ENCODE measurements at places on chromosomes 12 and 14. TPM values are rescaled to one million over a fixed set of nuclear protein-coding genes. Genes with fewer than 3 reads are reported as not detected.

The FSCB gene
- not detected for total RNA-seq

The GALNT9 gene
- total RNA-seq = not detected

The IAPP gene
- total RNA-seq = not detected

The TAC3 gene
- total RNA-seq = not detected

The LTBP2 gene
- 93.7 TPM for total RNA-seq

The SINHCAF gene
- 10.3 TPM for total RNA-seq

GRCh38 chr12:6288235-6288634 is 22.2 kb upstream of the PLEKHG6 start:
- DNase-seq = no peak

GRCh38 chr14:86665975-86666374 is 1136.0 kb downstream of the FLRT2 start:
- no peak for DNase-seq

DNA sequence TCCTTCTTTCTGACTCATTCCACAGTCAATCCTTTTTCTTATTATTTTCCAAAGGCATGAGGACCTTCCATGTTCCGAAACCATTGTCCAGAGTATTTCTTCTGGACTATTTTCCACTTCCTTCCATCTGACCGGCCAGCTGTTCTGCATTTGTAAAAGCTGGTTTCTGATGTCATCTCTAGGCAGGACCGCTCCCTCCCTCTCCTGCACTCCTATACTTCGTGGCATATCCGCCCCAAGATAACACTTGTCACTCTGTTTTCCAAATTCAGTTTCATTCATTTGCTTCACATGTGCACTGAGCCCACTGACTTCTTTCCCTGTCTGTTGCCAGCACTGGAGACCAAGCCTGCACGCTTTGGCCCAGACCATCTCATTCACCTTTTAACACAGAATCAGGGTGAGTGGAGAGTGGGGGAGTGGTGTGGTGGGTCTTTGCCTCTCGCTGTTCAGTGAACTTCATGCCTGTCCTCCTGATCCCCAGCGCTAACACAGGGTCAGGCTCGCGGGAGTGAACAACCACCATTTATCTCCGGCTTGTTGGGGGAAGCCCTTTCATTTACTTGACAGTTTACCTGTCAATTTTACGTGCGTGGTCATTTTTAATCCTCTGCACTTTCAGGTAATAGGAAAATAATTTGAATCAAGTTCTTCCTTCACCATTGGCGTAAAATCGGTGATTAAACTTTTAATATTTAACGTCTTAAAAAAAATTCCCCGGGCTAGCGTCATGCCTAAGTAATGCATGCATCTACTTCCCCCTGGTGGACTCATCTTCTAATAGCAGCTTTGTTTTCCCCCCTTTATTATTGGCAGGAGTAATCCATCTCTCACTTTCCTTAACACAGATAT is 52.5 kb downstream of the C12orf75 start:
- DNase-seq = no peak

- no peak for DNase-seq
Observed at GRCh38 chr12:122085591-122085990, 7.0 kb downstream of the MLXIP start.

- DNase-seq = peak; percentile 91
Observed at GRCh38 chr12:6950811-6951540, at the start of gene PTPN6. TSS of gene PTPN6 (plus strand) at chr12:6951356. CDS start at chr12:6951513, 157 bp downstream.

DNA sequence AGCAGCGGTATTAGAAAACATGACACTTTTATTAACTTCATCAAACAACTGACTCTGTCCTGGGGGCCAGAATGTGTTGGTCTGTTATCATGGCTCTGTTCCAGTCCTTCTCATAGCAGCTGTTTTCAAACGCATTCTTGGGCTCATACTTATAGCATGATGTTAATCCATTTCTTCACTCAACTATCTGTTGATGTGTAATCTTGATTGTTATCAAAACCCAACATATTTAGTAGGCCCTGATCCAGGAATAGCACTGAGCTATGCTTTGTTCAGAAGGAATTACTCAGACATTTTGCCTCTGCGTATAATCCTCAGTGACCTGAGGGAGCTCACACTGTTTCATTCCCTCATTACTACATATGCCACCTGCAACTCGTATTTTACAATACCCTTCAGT is 315.9 kb downstream of the BMP4 start:
- DNase-seq = no peak

DNA sequence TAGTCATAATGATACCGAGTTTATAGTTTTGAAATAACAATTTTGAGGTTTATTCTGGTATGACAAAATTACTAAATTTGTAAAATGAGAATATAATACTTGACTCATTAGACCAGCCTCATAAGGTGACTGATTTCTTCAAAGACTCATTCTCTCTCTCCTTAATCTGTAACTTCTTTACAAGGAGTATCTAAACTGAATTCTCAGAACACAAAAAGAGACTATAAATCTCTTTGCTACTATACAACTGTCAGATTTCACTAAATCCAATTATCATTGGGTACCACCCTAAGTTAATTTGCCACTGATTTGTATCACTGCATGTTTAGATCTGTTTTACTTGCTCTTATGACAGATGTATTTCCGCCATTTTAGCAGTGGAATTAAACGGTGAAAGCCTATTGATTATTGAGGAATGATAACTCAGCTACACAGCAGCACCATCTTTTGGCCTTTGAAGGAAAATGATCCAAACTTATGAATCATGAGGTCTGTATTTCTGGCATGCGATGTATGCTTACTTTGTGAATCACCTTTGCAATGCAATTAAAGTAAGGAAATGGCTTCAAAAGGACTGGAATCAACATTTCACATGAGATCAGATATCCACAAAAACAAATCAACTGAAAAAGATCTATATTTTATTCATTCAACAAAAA is 161.2 kb downstream of the RERGL start:
- DNase-seq = no peak

- no peak for DNase-seq
Observed at GRCh38 chr12:121789233-121789781, 4.2 kb downstream of the RHOF start.

GRCh38 chr12:113667676-113668356 is 196.1 kb upstream of the LHX5 start:
- no peak for DNase-seq

- DNase-seq = no peak
Observed at GRCh38 chr14:54669721-54670561, 103.0 kb downstream of the SAMD4A start.

- DNase-seq = no peak
Observed at GRCh38 chr12:95182868-95183415, 34.3 kb downstream of the FGD6 start.
